ENCODE measurements at places on chromosomes 2 and 18.

DNA sequence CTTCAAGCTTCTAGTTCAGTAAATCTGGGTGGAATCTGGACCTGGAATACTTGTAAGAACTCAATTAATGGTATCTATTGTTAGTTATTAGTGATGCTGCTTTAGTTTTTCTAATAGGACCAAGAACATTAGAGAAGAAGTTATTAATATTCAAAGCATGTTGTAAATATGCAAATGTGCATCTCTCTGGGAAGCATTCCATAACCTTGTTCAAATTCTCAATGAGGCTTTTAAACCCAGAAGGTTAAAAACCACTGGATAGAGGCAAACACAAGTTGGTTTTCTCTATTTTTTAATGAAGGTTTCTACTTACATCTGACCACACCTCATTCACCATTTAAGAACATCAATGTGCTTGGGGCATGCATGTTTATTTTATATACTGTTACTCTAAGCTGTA is 16.1 kb upstream of the ACVR1C start:
- no peak for DNase-seq

- DNase-seq = no peak
Measured at GRCh38 chr2:151857650-151858049, 29.4 kb upstream of the ARL5A start.

- DNase-seq = no peak
Measured at GRCh38 chr2:190318514-190318913, 1.1 kb downstream of the HIBCH start.

DNA sequence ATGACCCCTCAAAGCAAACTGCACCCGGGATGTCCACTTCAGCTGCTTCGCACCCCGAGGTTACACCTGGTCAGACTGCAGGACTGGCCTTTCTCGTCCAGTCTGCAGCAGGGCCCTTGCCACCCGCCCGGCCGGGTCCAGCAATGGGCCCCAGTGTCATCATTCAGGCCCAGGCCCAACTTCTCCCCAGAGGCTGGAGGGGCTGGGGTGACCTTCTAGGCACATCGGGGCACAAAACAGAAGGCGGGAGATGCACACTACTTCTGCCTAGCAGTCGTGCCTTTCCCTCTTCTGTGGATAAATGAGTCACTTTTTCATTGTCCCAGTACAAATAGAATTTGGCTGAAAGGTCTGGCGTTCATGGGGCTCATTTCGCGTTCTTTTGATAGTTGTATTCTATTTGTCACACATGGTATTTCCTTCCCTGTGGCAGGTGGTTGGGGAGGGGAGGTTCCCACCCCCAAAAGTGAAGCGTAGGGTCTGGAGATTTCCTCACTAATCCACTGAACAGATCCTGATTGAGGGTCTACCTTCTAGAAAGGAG is 56.9 kb upstream of the ID2 start:
- no peak for DNase-seq

DNA sequence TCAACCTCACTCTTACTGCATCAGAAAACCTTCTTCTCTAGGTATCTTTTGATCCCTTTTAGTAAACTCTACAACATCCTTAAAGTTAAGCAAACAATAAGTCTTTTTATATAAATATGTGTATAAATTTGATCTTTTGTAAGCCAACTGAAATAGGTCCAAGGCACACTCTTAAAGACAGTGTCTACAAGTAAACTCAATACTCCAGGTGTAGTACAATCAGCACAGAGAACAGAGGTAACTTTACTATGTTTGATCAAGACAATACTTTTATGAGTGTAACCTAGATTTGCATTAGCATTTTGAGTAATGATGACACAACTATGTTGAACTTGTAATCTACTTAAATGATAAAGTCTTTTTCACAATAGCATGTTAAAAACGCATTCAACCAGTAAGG is 593.1 kb upstream of the CHAC2 start:
- DNase-seq = no peak

DNA sequence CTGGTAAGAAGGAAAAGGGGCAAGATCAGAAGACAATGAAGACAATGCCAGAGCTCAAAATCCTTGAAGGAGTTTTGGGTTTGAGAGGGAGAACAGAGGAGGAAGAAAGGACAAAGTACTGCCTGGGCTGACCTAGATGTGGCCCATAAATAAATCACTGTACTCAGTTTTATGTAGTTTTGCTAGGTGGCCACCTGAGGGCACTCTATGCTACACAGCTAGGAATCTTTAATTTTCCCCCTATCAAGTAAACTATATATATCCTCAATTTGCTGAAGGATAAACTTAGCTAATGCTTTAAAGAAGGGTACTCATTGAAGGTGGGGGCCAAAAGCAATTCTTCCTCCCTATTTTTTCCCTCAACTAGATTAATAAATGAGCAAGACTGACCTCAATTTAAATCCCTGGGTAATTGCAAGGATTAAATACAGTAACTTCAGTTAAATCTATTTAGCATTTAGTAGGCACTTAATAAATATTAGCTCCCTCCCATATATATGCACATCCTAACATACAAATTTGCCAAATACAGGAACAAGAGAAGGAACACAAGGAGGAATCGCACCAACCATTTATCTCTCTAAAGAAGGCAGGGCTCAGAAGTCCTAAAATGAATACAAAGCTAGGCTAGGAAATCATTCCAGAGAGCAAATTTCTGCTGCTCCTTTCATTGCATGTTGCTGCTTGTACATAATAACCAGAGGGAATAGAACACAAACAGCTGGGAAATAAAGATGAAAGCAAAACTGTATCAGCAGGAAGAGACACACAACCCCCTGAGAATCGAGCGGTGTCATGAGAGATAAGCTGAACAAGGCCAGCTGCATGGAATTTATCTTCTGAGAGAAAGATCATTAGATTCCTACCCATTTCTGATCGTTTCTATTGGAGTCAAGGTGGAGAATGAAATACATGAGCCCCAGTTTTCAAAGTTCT is 540.1 kb downstream of the NRXN1 start:
- DNase-seq = peak; percentile 23

- no peak for DNase-seq
Measured at GRCh38 chr2:71684226-71685072, 231.1 kb downstream of the DYSF start.

DNA sequence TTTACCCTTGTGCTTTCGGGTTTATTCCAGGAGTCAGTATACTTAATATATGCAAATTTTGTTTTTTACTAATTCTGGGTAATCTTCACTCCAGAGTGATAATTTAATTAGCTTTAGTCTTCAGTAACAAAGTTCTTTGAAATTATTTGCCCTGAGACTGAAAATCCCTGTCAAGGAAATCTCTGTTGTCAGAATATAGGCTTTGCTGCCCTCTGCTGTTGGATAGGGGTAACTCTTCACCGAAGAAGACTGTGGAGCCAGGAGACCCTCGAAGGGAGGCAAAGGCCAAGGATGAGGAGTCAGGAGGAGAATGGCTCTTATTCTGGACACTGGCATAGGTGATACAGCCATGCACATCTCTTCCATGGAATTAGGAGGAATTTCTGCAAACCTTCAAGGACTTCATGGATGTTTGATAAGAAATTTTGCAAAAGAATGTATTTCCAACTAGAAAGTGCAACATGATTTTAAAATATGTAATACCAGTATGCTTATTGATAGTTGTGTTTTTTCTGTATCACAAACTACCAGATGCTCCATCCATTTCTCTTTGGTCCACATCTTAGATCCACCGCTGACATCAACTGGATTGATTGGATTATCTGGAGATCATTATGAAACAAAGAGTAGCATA is 182.3 kb downstream of the RDH14 start:
- DNase-seq = peak; percentile 33

- no peak for DNase-seq
Measured at GRCh38 chr2:189287982-189288521, 108.5 kb upstream of the COL5A2 start.

DNA sequence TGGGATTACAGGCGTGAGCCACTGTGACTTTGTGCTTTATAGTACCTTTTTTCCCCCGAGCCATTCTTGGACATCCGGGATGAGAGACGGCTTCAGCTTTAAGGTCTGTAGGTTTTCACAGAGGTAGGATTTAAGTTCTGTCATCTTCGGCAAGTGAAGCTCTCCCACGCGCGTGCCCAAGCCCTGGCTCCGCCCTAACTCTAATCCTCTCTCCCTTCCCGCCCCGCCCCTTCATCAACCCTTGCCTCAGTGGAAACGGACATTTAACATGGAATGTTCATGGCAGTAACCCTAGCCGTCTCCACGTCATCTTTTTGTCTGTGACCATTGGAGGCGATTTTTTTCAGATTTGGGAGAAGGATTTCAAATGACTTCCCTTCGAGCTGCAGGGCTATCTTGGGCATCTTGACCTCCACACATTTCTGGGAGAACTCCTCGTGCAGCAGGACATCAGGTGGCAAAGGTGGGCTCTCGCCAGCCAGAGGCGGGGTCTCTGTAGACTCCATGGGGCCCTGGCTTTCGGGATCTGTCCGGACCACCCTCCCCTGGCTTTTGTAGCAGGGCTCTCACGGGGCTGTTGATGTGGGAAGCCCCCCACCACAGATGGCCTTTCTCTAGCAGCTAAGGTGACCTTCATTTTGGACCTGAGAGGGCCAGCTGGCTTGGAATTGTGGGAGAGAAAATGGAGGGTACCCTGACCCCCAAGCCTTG is 6.8 kb downstream of the COLEC11 start:
- no peak for DNase-seq

DNA sequence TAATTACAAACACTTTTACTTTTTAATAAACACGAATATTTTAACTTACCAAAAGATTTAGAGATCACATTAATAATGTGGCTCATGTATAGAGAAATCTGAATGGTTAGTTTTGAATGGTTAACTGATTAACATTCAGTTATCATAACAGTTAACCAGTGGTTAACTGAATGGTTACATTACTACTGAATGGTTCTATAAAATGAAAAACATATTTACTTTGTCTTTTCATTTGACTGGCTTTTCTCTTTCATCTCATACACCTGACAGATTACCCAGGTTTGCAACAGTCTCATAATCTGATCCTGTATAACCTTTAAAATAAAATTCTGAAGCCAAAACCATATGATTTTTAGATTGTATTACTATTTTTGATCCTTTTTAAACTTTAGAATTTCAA is 91.9 kb downstream of the EPB41L5 start:
- DNase-seq = no peak

- no peak for DNase-seq
Measured at GRCh38 chr2:189254268-189254883, 74.8 kb upstream of the COL5A2 start.

GRCh38 chr2:64007924-64008323 is 11.3 kb downstream of the VPS54 start:
- DNase-seq = no peak
